ENCODE measurements at places on chromosomes 2 and 18.

DNA sequence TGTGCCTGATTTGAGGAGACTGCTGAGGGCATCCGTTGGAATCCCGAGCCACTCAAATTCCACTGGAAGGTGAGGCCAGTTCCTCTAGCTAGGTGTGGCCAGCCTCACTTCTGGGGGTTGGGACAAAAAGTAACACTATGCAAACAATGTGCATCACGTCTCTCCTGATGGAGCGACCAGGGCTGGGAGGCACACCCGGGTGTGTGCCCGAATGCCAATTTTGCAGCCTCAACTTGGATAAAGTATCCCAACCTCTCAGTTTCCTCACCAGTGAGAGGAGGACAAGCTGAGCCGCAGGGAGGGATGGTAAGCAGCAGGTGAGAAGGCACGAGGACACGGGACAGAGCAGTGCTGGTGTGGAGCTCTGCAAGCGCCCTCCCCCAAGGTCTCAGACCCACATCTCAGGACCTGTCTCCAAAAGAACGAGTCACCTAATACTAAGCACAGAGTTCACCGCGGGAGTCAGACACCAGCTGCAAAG, 218.3 kb downstream of the HAUS1 start:
- DNase-seq, result no peak

DNA sequence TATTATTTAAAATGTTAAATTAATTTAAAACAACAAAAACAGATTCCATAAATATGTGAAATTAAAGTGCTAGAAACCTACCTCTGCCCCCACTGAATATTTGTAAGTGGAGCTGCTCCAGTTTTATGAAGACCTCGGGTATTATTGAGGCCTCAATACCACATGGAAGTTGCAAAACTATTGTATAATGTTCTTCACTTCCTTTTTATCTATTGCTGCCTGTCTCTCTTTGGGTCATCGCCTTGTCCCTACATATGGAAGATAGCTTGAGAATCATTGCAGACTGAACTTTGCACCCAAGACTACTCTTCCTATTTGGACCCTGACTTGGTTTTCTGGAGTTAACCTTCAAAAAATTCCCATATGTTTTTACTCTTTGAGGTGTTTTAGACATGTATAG, 212.1 kb upstream of the NETO1 start:
- no peak for DNase-seq

DNA sequence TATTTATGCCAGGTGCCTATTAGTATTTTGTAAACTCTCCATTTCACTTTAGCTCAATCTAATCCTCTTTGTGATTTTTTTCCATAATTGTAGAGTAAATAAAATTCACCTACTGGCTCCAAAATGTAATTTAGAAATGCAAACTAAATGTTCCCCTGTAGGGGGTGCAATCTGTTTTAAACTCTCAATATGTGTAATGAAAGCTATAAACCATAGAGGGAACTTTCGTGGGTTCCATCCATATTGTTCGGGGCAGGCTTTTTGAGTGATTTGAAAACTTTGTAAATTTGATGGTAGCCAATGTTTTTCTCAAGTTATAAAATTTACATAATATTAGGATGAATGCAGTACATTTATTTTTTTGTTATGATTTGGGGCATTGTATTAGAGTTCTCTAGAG, 49.4 kb downstream of the TSPYL6 start:
- DNase-seq, result no peak

GRCh38 chr2:234491897-234492296, 5.0 kb downstream of the ARL4C start:
- no peak for DNase-seq

GRCh38 chr2:141703501-141703900, 427.3 kb downstream of the LRP1B start:
- DNase-seq, result no peak

GRCh38 chr2:72415241-72415661, 267.6 kb upstream of the CYP26B1 start:
- DNase-seq, result no peak

DNA sequence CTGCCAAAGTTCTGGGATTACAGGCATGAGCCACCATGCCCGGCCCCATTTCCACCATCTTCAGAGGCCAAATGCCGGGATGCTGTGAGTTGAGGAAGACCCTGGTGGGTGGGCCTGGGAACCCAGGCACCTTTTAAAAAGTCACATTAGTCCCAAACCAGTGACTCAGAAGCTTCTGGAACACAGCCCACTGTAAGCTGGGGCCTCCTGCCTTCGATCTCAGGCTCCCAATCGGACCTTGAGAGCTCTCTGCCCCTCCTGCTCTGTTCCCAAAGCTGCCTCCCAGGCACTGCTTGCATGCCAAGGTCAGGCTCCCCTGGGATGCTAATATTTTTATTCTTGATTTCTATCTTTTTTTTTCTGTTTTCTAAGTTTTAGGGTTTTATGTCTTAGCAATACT, 4.2 kb downstream of the ADCY3 start:
- no peak for DNase-seq

DNA sequence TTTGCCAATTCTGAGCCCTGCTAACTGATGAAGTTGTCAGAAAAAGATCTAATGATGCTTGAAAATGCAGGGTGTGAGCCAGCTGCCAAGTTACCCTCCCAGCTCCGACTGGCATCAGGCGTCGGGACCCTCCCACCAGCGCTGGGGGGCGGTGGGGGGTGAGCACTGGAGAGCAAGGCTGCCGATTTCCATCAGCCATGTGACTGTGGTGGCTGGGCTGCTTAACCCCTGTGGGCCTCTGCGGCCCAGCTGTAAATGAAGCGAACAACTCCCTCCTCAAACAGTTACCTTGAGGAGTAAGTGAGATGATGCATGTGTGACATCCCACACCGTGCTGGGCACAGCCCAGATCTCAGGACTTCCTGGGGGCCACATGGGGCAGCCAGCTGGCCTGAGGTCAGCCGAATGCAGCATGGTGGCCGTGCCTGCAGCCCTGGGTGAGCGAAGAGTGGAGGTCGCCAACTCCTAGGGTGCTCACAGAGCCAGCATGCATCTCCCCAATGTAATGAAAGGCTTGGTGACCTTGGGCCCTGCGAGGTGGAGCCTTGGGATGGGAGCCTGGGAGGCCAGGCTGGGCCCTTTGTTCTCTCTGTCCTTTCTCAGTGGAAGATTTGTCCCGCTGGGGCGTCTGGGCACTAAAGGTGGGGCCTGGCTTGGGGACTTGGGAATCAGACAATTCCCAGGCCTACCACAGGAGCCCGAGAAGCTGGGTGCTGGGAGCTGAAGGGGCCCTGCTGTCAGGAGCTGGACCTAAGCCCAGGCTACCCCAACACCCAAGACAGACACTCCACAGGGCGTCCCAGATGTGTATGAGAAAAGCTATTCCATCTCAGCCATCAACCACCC, 25.1 kb downstream of the CIB4 start:
- peak; percentile 9 for DNase-seq

DNA sequence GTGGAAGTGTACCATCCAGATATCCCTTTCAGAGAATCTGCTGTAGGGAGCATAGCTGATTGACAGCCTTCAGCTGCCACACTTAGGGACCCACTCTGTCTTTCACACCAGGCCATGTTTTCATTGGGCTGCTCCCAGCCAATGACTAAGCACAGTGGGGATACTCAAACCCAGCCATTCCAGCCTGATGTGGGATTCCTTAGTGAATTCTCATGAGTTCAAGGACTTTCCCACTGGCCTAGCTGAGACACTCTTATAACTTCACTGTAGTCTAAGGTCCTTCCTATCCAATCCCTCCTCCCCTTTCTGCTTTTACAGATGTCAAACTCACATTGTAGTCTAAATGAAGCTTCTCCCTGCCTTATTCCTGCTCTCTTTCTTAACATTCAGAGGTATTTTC, 201.2 kb downstream of the PIK3C3 start:
- DNase-seq, result no peak

DNA sequence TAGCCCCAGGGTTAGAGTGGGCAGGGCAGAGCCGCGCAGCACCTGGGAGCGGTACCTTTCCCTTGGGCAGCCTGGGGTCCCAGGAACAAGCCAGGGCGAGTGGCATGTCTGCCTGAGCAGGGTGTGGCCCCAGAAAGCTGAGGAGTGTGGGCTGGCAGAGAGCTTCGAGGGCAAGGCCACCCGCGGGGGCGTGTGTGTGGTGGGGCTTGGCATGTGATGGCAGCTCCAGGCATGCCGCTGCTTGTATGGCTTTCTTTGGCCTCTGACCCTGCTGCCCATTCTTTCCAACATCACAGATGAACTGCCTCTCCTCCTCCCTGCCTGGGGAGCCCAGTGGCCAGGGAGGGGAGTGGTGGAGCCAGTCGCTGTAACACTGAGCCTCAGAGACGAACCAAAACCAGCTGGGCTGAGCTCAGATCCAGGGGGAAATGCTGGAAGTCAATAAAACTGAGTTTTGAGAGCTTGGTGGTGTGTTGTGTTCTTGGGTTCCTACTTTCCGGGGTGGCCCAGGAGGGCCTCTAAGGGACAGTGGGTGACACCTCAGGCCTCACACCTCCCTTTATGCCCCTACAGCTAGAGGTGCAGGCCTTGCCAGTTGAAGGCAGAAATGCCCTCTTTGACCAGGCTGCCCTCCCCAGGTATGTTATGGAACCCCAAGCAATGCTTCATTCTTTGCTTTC, 7.4 kb downstream of the DNAJB2 start:
- DNase-seq, result no peak

DNA sequence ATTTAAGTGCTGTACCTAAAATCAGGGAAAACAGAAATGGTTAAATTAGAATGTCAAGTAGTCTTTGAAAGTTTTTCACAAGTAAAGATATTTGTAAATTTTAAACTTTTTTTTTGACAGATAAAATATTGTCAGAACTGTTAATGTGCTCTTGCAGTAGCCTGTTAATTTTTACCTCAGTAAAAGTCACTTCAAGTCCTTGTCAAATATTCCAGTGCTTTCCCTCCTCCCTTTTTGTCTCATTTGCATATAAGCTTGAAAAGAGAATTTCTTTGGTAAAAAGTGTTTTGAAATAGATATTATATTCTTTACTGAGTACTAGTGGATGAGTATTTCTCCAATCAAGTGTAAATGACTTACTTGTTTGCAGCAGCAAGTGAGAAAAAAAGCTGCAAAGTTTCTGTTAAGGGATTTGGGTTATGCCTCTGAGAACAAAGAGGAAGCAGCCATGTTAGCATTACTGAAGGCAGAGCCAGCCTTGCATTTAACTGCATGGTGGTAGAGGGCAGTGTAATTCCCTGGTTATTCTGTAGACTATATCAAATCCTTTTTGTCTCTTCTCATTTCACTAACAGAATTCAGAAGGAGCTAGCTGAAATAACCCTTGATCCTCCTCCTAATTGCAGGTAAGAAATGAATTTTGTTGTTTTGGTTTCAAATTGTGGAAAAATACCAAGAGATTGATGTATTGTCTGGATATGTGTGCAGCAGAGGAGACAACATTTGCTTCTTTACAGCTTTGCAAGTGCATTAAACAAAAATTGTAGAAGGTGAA, 3.2 kb downstream of the UBE2E3 start:
- DNase-seq, result no peak

GRCh38 chr2:227848586-227848985, 22.8 kb upstream of the DAW1 start:
- no peak for DNase-seq

DNA sequence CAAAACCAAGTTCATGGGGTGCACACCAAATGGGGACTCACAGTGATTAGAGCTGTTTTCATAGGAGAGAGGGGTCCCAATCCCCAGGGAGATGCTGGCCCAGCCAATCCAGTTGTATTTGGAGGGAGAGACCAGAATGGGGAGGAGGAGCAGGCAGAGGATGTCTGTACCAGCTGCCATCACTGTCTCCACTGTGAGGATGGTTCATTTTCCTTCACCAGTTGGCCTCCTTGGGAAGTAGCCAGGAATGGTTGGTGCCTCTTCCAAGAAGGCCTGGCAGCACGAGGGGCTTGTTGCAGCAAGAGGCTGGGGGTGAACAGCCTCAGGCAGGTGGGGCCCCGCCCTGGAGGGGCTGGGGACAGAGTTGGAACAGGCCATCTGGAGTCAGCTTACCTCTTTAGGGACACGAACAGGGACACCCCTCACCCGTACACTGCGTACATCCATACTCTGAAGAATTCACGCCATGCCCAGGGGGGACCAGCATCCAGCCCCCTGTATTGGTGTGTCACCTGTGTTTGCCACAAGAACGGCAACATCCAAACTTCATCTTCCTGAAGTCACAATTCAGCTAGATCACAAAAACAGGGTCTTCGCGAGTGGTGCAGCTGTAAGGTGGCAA, 161.7 kb upstream of the ZNF236 start:
- no peak for DNase-seq

- peak; percentile 17 for DNase-seq
Measured at GRCh38 chr2:71923887-71924533, 223.7 kb downstream of the CYP26B1 start.

GRCh38 chr2:122535960-122536505, 780.6 kb downstream of the TSN start:
- no peak for DNase-seq

DNA sequence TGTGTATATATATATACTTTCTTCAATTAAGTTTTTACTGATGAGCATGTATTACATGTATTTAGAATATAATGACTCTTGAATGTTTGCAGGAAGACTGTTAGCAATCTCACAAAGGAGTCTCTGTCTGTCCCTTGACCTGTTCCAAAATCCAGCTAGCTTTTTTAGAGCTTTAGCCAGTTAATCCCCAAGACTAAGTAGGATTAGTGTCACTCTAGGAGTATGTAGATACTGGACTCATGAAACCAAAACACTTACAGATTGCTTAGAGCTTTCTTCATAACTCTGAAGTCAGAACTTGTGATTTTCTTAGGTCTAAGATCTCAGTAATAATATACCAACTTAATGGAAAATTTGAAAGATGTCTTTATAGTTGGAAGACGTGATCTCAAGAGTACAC, 2.2 kb downstream of the UBXN4 start:
- no peak for DNase-seq

DNA sequence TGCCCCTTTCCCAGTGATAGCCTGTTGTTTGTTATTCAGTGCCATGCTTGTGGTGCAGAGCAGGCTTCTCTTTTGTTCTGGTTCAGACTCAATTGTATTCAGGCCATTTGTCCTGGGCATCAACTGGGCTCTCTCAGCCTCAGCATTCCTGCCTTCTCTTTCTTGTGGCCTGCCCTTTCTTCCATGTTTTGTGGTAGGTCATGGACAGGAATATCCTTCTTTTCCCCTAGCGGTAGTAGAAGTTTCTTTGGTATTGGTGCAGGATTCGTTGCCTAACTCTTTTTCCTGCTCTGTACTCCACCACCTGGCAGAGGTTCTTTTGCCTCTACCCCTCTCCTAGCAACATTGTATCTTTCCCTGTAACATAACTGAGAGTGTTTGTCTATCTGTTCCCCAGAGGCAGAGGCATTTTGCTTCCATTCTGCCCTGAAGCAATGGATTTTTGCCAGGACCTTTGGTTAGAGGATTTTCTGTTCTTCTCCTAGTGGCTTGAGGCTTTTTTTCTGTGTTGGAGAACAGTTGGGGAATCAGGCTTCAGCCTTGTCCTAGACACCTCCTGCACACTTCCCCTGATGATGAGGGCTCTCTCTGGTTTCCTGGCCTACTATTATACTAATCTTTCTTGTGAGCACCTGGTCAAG, 68.5 kb downstream of the NCOA1 start:
- peak; percentile 37 for DNase-seq

GRCh38 chr18:6598657-6599056, 130.9 kb upstream of the ARHGAP28 start:
- DNase-seq, result no peak

GRCh38 chr18:57595347-57595746, 8.8 kb upstream of the FECH start:
- no peak for DNase-seq

- no peak for DNase-seq
Measured at GRCh38 chr2:234044157-234044556, 6.3 kb upstream of the SPP2 start.

Measured in caudate nucleus (tissue), 63 donors.